SK-N-SH treated with all-trans-retinoic acid at 6 μM for 48 hours (cell line): ENCODE measurements at places on chromosomes 1 and 21.

DNA sequence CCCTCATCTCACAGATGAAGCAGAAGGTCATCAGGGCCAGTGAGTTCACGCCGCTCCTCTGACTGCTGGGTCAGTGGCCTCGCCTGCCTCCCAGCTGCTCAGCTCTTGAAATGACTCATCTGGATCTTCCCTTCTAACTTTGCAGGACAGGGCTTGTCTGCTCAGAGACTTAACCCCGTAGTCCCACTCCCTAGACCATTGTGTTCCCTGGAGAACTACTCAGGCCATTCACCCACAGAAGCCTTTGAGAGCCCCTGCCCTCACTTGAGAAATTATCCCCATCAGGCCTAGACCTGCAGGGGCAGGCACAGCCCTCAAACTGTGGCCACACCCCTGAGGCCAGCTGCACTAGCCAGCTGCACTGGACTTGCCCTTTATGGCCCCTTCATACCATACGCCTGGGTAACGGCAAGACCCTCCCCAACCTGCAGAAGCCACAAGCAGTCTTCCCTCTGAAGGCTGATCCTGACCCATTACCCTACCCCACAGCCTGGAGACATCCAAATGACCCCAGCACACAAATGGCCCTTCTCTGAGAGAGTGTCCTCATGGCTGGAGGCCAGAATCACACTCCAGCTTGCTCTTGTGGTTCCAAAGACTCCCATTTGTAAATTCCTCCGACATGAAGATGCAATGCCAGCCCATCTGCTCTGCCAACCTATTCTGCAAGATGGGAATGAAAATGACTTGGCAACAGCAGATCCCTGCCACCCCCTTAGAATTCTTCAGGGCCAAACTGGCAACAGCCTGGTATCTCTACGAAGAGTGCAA, 33.2 kb downstream of the RCSD1 start:
- peak; percentile 79 for ATAC-seq

DNA sequence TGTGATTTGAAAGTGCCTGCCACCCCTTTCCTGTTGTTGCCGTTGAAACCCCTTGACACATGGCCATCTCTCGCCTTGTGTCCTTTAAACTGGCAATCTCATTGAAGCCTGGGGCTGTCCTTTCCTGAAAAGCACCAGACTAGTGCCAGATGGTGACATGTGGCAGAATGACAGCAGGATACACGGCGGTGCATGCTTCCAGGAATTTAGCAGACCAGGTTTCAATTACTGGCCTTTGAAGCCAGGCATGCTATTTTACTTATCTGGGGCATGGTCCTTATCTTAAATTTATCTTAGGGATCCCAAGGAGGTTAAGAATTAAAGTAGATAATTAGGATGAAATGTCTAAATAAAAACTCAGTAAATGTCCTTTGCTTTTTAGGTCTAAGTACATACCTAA, 15.2 kb downstream of the PLPPR4 start:
- peak; percentile 48; the same call in 1 of the 3 replicates for ATAC-seq

- no peak for ATAC-seq
Observed at GRCh38 chr1:177487481-177487880, 316.7 kb downstream of the BRINP2 start.

DNA sequence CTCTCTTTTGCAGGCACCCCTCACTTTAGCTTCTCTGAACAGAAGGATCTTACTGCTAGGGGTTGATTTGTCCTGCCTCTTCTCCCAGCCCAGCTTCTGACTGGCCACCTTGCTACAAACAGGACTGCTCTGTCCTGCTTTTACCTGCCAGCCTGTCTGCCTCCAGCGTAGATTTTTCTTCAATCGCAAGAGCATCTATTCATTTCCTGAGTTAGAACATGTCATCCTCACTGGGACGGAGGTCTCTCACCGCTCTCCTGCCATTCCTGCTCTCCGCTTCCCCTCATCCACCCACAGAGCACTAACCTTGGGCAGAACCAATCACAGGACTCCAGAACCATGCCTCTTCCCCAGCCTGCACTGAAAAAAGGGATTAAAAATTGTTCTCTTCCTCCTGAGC, 3.5 kb upstream of the ATP1B1 start:
- ATAC-seq = no peak

GRCh38 chr21:33761441-33762036, 119.2 kb downstream of the ITSN1 start:
- peak; percentile 97 for ATAC-seq

GRCh38 chr1:230141021-230141648, 74.1 kb downstream of the GALNT2 start:
- ATAC-seq = peak; percentile 76

- ATAC-seq = no peak
Observed at GRCh38 chr1:182394055-182394775, 2.6 kb upstream of the GLUL start.

GRCh38 chr1:67457247-67457646, 27.0 kb upstream of the SERBP1 start:
- ATAC-seq = no peak
